H7 (cell line): ENCODE measurements at places on chromosomes 6 and 20. TPM values are rescaled to one million over a fixed set of nuclear protein-coding genes. Genes with fewer than 3 reads are reported as not detected.

The DNAH8 gene
- 0.03 TPM in 1 of 2 replicates, not detected in the other for total RNA-seq

The PBOV1 gene
- not detected in 2 replicates for total RNA-seq

The LY6G6D gene
- 2.8 TPM in 1 of 2 replicates, not detected in the other for total RNA-seq

The PAK5 gene
- total RNA-seq = 0.03 and 0.22 TPM in 2 replicates

The CLPSL1 gene
- total RNA-seq = not detected in 2 replicates

The KCNB1 gene
- total RNA-seq = 0.41 and 0.48 TPM in 2 replicates

The CALHM6 gene
- 0.45 and 2.1 TPM in 2 replicates for total RNA-seq

The TRERF1 gene
- 9.7 and 13.8 TPM in 2 replicates for total RNA-seq

The FNDC11 gene
- 6.4 and 8.0 TPM in 2 replicates for total RNA-seq

The GSTA2 gene
- total RNA-seq = not detected in 2 replicates

The CFAP206 gene
- 0.14 TPM in 1 of 2 replicates, not detected in the other for total RNA-seq

The DLK2 gene
- 0.33 and 0.42 TPM in 2 replicates for total RNA-seq

The ADGRF4 gene
- total RNA-seq = 0.03 TPM in 1 of 2 replicates, not detected in the other

The SMPD2 gene
- total RNA-seq = 11.3 and 13.2 TPM in 2 replicates

The RSPH9 gene
- 0.07 TPM in 1 of 2 replicates, not detected in the other for total RNA-seq

The MYB gene
- 0.94 and 1.8 TPM in 2 replicates for total RNA-seq

The NMBR gene
- not detected in 2 replicates for total RNA-seq

The UBD gene
- total RNA-seq = not detected in 2 replicates

The IMPG1 gene
- total RNA-seq = not detected in 2 replicates

The ZNF318 gene
- total RNA-seq = 8.1 and 14.5 TPM in 2 replicates

The NNAT gene
- 205 and 219 TPM in 2 replicates for total RNA-seq

The GTSF1L gene
- total RNA-seq = not detected in 2 replicates

The HEY2 gene
- 19.3 and 30.4 TPM in 2 replicates for total RNA-seq

The PTGIS gene
- 14.3 and 15.4 TPM in 2 replicates for total RNA-seq

The MUC21 gene
- total RNA-seq = not detected in 2 replicates

The HLA-DMB gene
- 0.17 and 0.55 TPM in 2 replicates for total RNA-seq

The SLC4A11 gene
- total RNA-seq = 3.1 and 4.9 TPM in 2 replicates

The POLR1C gene
- total RNA-seq = 40.3 and 40.8 TPM in 2 replicates

The OPRL1 gene
- 2.4 and 4.4 TPM in 2 replicates for total RNA-seq

The PPIL4 gene
- total RNA-seq = 21.7 and 32.8 TPM in 2 replicates

The TMC2 gene
- total RNA-seq = not detected in 2 replicates

The SENP6 gene
- total RNA-seq = 39.9 and 67.8 TPM in 2 replicates

The MACROD2 gene
- 1.5 and 2.2 TPM in 2 replicates for total RNA-seq

The ZFP57 gene
- total RNA-seq = 0.10 and 0.74 TPM in 2 replicates

The LST1 gene
- total RNA-seq = not detected in 2 replicates

The STXBP5 gene
- total RNA-seq = 6.9 and 9.1 TPM in 2 replicates

The BTNL2 gene
- not detected in 2 replicates for total RNA-seq

The C6orf15 gene
- total RNA-seq = not detected in 2 replicates

The SSTR4 gene
- total RNA-seq = not detected in 2 replicates

The ACAT2 gene
- 73.0 and 108 TPM in 2 replicates for total RNA-seq

The VNN1 gene
- not detected in 2 replicates for total RNA-seq

The HLA-DOA gene
- total RNA-seq = 2.3 and 6.1 TPM in 2 replicates

The KCNK16 gene
- not detected in 2 replicates for total RNA-seq

The MDFI gene
- total RNA-seq = 205 and 262 TPM in 2 replicates

The WFDC5 gene
- not detected in 2 replicates for total RNA-seq

The ZC2HC1B gene
- total RNA-seq = not detected in 2 replicates

The OR2H1 gene
- total RNA-seq = not detected in 2 replicates

The MCHR2 gene
- not detected in 2 replicates for total RNA-seq

The XRN2 gene
- total RNA-seq = 137 and 143 TPM in 2 replicates

The SLC32A1 gene
- total RNA-seq = 0.07 TPM in 1 of 2 replicates, not detected in the other
